Activated effector memory CD4-positive, alpha-beta T cell treated with anti-CD3 and anti-CD28 coated beads, Interleukin-2, amount 50 U/mL, for 16 hours (primary cell): ENCODE measurements at places on chromosomes 3 and 15.
A peak's percentile ranks its signal among the peaks of the same experiment; 100 is the strongest.

DNA sequence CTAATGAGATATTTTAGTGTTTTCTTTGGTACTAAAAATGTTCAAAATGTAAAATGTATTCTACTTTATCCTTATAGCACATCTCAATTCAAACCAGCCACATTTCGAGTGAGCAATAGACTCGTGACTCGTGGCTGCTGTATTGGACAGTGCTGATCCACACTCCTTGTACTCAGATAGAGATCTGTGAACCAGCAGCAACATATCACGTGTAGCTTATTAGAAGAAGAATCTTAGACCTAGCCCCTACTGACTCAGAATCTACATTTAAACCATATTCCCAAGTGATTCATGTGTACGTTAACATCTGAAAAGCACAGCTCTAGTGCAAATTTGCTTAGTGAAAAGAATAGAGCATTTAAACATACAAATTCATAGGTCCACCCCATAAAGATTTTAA is 130.9 kb downstream of the IL1RAP start:
- DNase-seq, result no peak

- DNase-seq, result peak; percentile 73
Observed at GRCh38 chr3:14410503-14411165, 8.2 kb downstream of the SLC6A6 start.

- DNase-seq, result no peak
Observed at GRCh38 chr3:191393146-191393545, 62.8 kb upstream of the UTS2B start.

DNA sequence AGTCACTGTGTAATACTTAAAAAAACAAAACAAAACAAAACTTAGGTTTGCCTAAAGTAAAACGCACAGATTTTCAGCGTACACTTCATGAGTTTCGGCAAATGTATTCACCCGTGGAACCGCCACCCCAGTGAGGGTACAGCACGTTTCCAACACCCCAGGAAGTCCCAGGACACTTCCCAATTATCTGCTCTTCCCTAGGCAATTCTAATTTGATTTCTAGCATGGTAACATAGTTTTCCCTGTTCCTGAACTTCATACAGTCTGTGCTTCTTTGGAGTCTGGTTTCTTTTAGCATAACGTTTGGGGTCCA is 497 bp upstream of the CLASP2 start:
- DNase-seq, result no peak

GRCh38 chr15:66994927-66995656 is 70.3 kb upstream of the SMAD3 start:
- DNase-seq, result no peak

GRCh38 chr3:150490277-150490986 is 55.9 kb downstream of the SERP1 start:
- DNase-seq, result no peak

- DNase-seq, result no peak
Observed at GRCh38 chr3:61043156-61043555, 208.1 kb downstream of the FHIT start.

GRCh38 chr15:101732772-101733171 is 8.5 kb upstream of the TARS3 start:
- no peak for DNase-seq
